Activated T-helper 1 cell treated with Interleukin-2 at 50 U/mL for 16 hours (primary cell): ENCODE measurements at places on chromosomes 12 and 14.

DNA sequence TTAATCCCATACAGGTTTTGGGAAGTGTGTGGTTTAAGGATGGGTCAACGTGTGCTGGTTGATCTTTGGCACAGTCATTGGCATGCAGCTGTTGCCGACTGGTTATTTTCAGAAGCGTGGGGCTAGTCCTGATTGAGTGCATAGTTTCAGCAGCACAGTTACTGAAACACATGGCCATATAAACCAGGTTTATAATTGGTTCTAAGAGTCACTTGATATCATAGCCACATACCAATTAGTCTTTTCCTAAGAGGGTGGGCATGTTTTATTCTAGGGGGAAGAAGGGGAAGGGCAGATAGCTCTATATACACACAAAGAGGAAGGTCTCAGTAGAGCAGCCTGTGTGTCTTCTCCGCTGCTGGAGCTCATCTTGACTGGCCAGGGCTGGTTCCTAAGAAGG, 11.0 kb upstream of the RPS6KL1 start:
- no peak for DNase-seq

- no peak for DNase-seq
Measured at GRCh38 chr12:457676-458075, 2.1 kb upstream of the B4GALNT3 start.

DNA sequence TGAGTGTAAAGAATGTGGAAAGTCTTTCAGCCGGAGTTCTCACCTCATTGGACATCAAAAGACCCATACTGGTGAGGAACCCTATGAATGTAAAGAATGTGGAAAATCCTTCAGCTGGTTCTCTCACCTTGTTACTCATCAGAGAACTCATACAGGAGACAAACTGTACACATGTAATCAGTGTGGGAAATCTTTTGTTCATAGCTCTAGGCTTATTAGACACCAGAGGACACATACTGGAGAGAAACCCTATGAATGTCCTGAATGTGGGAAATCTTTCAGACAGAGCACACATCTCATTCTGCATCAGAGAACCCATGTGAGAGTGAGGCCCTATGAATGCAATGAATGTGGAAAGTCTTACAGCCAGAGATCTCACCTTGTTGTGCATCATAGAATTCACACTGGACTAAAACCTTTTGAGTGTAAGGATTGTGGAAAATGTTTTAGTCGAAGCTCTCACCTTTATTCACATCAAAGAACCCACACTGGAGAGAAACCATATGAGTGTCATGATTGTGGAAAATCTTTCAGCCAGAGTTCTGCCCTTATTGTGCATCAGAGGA, 25.1 kb upstream of the ZNF268 start:
- DNase-seq: no peak

- no peak for DNase-seq
Measured at GRCh38 chr12:114611145-114612018, 72.6 kb downstream of the TBX3 start.

GRCh38 chr14:95067526-95067925, 89.8 kb downstream of the DICER1 start:
- DNase-seq: no peak
